PC-3 (cell line): ENCODE measurements at places on chromosomes 6 and 20. TPM values are rescaled to one million over a fixed set of nuclear protein-coding genes. Genes with fewer than 3 reads are reported as not detected.

- H3K4me3 ChIP-seq, result no peak overlapping the region
- no peaks in the 10 kb centered on the region for H3K27me3 ChIP-seq
- peaks cover 11% of the 10 kb centered on the region for H3K36me3 ChIP-seq
These were observed 28.6 kb downstream of the DHX35 start for GRCh38 chr20:38990728-38991127.

GRCh38 chr6:157093536-157093935 lies 229.8 kb downstream of the TMEM242 start:
- H3K27me3 ChIP-seq, result no peaks in the 10 kb centered on the region
- no peak for DNase-seq
- no peak overlapping the region for H3K4me3 ChIP-seq
- no peaks in the 10 kb centered on the region for H3K4me1 ChIP-seq
- no peaks in the 10 kb centered on the region for H3K36me3 ChIP-seq
- no peak overlapping the region for H3K27ac ChIP-seq

The MYCT1 gene
- total RNA-seq, result 0.55 TPM in 1 of 2 replicates, not detected in the other

- H3K27ac ChIP-seq, result no peak within 1 kb of the TSS
- no peaks in the 10 kb centered on the region for H3K36me3 ChIP-seq
- DNase-seq, result peak; percentile 42
- H3K4me3 ChIP-seq, result peak within 1 kb of the TSS; percentile 50
These were observed at the start of gene ZNF311 for GRCh38 chr6:29005183-29005885. Gene ZNF311 (minus strand): TSS chr6:29005315. CDS start chr6:29003954, 1,361 bp downstream.

The CNBD2 gene
- 6.6 and 6.7 TPM in 2 replicates for total RNA-seq

GRCh38 chr6:79742030-79742429 lies 110.9 kb downstream of the SH3BGRL2 start:
- no peaks in the 10 kb centered on the region for H3K4me1 ChIP-seq
- no peak overlapping the region for H3K4me3 ChIP-seq
- no peaks in the 10 kb centered on the region for H3K36me3 ChIP-seq
- no peak overlapping the region for H3K27ac ChIP-seq

The DLL1 gene
- 0.84 and 1.2 TPM in 2 replicates for total RNA-seq

The MCCD1 gene
- not detected in 2 replicates for total RNA-seq

The RPN2 gene
- 257 and 274 TPM in 2 replicates for total RNA-seq

The CYP39A1 gene
- total RNA-seq, result 0.66 and 1.2 TPM in 2 replicates
